ENCODE measurements at places on chromosomes 3 and 15.

GRCh38 chr15:26983822-26984221 is 12.8 kb downstream of the GABRG3 start:
- no peak for DNase-seq
- H3K36me3 ChIP-seq, result no peaks in the 10 kb centered on the region
- H3K4me3 ChIP-seq, result no peak overlapping the region

- no peak overlapping the region for H3K4me3 ChIP-seq
- no peaks in the 10 kb centered on the region for H3K4me1 ChIP-seq
- H3K27me3 ChIP-seq, result no peaks in the 10 kb centered on the region
- no peaks in the 10 kb centered on the region for H3K36me3 ChIP-seq
- DNase-seq, result no peak
Observed at GRCh38 chr15:98967916-98968315, 39.7 kb downstream of the PGPEP1L start.

- no peaks in the 10 kb centered on the region for H3K36me3 ChIP-seq
- H3K4me3 ChIP-seq, result no peak overlapping the region
- no peaks in the 10 kb centered on the region for H3K4me1 ChIP-seq
- no peaks in the 10 kb centered on the region for H3K27me3 ChIP-seq
Observed at GRCh38 chr3:180646187-180646790, 33.0 kb downstream of the CCDC39 start.

- DNase-seq, result no peak
- H3K27ac ChIP-seq, result no peak overlapping the region
- no peaks in the 10 kb centered on the region for H3K27me3 ChIP-seq
- no peaks in the 10 kb centered on the region for H3K4me1 ChIP-seq
- no peaks in the 10 kb centered on the region for H3K36me3 ChIP-seq
Observed at GRCh38 chr3:185729337-185730055, 95.3 kb downstream of the IGF2BP2 start.

DNA sequence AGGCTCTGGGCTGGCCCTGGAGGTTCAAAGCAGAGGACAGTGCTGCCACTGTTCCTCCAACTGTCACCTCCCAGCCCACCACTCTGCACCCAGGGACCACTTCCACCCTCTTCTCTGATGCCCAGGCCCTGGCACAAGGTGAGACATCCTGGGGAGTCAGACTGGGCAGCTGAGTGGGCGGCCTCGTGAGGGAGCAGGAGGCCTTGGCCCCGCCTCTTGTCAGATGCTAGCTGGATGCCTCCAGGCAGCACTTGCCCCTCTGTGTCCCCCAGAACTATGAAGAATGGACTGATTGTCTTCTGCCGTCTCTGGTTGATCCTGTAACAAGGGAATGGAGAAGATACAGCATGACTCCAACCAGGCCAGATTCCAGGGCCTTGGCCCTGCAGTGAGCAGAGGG is 191.0 kb upstream of the LINGO1 start:
- no peak overlapping the region for H3K27ac ChIP-seq
- DNase-seq, result no peak
- no peaks in the 10 kb centered on the region for H3K27me3 ChIP-seq
- H3K4me1 ChIP-seq, result peaks cover 15% of the 10 kb centered on the region
- H3K36me3 ChIP-seq, result no peaks in the 10 kb centered on the region
